Memory B cell (primary cell): ENCODE measurements at places on chromosomes 12 and 14.

DNA sequence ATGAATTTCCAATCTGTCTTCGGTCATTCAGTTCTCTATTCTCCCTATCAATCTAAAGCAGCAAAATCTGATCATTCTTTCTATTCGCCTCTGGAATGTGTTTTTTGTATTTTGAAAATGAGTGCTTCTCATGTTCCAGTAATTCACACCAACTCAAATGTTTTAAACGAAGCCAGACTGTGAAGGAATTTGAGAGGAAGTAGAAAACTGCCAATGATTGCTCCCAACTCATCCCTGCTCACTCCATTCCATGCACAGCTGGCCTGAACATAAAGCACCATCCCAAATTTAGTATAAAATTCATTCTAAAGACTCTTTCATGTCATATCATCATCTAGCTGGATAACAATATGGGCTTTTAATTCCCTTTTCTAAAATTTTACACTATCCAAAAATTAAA lies 123.8 kb downstream of the DUSP6 start:
- H3K27ac ChIP-seq: no peak overlapping the region
- no peak overlapping the region for H3K4me3 ChIP-seq
- no peaks in the 10 kb centered on the region for H3K36me3 ChIP-seq
- H3K27me3 ChIP-seq: peaks cover 3% of the 10 kb centered on the region

- H3K4me1 ChIP-seq: no peaks in the 10 kb centered on the region
- no peaks in the 10 kb centered on the region for H3K36me3 ChIP-seq
- H3K27me3 ChIP-seq: no peaks in the 10 kb centered on the region
- no peak for DNase-seq
- H3K27ac ChIP-seq: no peak overlapping the region
Observed at GRCh38 chr12:119204671-119205285, 26.0 kb downstream of the HSPB8 start.

DNA sequence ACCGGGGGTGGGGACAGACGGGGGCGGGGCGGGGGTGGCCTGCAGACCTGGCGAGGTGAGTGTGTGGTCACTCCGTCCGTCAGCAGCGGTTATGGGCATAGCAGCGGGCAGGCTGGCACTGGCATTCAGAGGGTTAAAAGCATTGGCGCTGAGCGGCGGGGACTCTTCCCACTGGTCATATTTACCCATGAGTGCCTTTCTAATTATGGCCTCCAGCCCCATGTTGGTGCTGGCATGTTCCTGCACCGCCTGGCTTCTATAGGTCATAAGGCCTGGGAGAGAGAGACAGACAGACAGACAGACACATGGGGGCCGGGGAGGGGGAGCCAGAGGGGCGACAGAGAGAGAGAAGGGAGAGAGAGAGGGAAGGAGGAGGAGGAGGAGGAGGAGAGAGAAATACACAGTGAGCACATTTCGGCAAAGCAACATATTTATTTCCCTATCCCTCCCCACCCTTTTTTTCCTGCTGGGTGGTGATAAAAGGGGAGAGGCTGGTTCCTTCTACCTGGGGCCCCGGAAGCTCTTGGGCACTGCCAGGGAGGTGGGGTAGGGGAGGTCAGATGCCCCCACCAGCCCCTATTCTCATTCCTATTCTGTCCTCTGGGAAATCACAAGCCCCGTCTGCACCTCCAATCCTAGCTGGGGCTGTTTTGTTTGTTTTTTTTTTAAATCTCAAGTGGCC lies 32.6 kb downstream of the RFLNA start:
- no peaks in the 10 kb centered on the region for H3K27me3 ChIP-seq
- H3K4me3 ChIP-seq: no peak overlapping the region
- peaks cover 25% of the 10 kb centered on the region for H3K36me3 ChIP-seq
- no peaks in the 10 kb centered on the region for H3K4me1 ChIP-seq
- no peak overlapping the region for H3K27ac ChIP-seq

GRCh38 chr12:77032406-77032805 lies 33.0 kb downstream of the E2F7 start:
- no peak overlapping the region for H3K4me3 ChIP-seq
- no peak for DNase-seq
- no peaks in the 10 kb centered on the region for H3K4me1 ChIP-seq
- H3K36me3 ChIP-seq: no peaks in the 10 kb centered on the region
- H3K27ac ChIP-seq: no peak overlapping the region
- no peaks in the 10 kb centered on the region for H3K27me3 ChIP-seq
